ENCODE measurements at places on chromosomes 2 and 18.

DNA sequence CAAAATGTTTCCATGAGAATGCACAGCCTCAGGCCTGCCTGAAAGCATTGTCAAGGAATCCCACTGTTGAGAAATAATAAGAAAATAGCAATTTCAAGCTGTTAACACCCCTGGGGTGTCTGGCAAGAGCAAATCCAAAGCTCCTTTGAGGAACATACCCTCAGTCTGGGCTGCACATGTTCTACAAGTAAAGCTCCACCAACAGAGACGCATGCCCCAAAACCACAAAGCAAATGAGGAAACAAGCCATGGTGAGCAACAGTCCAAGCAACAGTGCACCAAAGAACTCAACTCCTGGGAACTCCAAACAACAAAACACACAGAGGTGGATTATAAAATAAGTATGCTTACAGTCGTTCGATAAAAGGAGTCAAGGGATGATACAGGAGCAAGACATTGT, 40.3 kb downstream of the CYP27C1 start:
- DNase-seq, result no peak

GRCh38 chr2:220034426-220035130, 407.1 kb downstream of the SLC4A3 start:
- DNase-seq, result no peak

GRCh38 chr2:46001290-46001689, 295.9 kb upstream of the EPAS1 start:
- no peak for DNase-seq

DNA sequence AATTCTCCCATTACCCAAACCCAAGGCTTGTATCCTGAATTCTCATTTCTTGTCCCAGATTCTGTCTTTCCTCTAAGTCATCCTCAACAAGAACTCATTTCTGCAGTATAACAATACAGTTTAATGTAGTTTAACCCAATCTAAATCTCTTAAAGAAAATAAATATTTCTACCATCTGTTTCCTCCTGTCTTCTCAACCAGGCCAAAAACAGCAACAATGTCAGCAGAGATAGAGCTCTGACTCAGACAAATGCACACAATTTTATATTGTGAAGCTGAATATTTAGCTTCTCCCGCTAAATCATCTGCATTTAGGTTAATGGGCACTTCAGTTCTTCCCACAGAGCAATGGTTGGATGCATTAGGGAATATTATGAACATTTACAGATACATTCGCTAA, 35.7 kb upstream of the KYNU start:
- DNase-seq, result no peak

- no peak for DNase-seq
Observed at GRCh38 chr2:170502361-170503130, 212.6 kb upstream of the SP5 start.

DNA sequence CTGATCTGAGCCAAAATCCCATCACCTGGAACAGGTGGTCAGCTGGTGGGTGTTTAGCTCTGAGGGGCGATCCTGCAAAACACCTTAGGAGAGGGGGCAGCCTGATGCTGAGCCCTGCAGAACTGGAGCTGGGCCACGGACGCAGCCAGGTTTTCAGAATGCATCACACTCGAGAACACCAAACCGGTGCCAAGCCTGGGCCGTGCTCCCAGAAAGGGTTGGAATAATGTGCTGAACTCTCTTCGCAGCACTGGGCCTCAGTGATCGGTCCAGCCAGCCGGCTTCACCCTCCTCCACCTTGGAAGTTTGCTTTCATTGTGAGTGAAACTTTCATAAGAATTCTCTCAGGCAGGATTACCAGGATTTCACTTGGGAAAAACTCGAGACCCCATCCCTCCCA, 56.5 kb upstream of the TTC39C start:
- DNase-seq, result no peak

GRCh38 chr2:88807237-88807962, 115.9 kb downstream of the RPIA start:
- DNase-seq, result no peak

- DNase-seq, result peak; percentile 67
Observed at GRCh38 chr2:231925303-231926179, 655 bp downstream of the NPPC start.

DNA sequence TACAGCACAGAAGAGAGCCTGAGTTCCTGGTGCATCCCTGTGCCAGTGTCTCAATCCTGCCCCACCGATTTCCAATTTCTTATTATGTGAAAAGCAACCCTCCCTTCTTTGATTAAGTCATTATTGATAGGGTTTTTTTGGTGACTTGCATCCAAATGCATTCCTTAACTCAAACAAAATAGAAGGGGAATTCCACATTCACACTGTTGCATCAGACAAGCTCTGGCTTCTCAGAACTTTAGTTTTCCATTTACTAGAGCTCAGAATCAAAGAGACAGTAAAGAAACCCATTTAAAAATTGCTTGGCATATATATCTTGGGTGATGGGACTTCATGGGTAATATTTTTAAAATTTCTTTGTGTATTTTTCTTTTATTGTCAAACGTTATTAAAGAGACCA, 13.8 kb upstream of the TMEM200C start:
- DNase-seq, result no peak

- DNase-seq, result no peak
Observed at GRCh38 chr2:105324101-105324500, 5.4 kb downstream of the TGFBRAP1 start.

DNA sequence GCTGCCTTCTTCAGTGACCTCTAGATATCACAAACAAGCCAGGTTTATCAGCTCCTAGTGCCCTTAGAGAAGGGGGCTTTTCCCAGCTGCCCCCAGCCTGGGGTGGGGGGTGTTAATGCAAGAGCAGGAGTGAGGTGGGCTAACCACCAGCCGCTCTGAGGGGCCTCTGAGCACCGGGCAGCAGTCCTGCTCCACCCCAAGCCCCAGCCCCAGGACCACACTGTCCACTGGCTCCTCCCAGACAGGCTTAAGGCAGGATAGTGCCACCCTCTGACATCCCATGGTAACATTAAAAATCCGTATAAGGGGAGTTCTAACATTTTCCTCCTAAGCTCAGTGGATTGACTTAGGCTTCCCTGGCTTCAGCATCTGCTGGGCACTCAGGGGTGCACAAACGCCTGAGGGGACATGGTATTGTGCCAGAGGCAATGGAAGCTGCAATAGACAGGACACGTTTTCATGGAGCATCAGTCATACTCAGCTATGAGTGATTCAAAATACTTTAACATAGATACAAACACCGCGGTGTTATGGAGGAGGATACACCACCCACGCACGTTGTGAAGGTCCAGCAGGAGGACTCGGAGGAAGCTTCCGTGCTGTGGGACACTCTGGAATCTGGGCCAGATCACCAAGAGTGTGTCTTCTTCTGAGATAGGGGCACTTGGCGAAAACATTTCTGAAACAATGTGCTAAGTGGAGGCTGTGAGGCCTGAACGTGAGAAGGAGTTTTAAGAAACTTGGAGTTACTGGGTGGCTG, 112.7 kb upstream of the EPC2 start:
- DNase-seq, result no peak

DNA sequence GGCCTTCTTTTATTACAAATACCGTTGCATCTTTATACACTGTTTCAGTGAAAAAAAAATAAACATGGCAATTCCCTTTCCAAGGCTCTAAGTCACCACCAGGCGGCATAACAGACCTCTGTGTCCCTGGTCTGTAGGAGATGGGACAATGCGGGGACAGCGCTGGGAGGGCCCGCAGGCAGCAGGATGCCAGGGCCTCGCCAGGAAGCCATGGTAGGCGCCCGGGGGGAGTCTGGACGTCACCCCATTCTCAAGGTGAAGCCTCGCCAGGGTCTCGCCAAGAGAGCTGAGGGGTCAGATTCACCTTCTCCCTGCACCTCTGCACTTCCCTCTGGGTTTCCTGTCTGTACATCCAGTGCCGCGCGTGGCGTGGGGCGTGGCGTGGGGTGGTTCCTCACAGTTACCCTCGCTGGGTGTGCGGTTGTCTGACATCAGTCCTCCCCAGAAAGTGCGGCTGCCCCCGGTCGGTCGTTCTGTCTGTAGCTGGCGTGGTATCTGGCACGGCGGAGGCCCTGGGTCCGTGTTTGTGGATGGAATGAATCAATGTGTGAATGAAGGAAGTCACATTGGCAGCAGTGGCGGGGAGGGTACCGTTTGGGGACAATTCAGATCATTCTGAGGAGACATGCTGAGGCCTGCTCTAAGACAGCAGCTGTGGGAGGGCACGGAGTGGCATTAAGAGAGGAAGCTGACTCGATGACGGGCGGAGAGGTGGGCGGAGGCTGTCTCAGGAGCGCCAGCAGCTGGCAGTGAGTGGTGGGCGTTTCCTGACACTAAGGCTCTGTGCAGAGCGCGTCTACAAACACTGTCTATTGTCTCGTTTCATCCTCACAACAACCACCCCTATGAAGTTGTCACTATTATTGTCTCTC, 46.0 kb downstream of the LRRFIP1 start:
- DNase-seq, result peak; percentile 62

GRCh38 chr2:240189686-240190085, 49.2 kb upstream of the OTOS start:
- no peak for DNase-seq

DNA sequence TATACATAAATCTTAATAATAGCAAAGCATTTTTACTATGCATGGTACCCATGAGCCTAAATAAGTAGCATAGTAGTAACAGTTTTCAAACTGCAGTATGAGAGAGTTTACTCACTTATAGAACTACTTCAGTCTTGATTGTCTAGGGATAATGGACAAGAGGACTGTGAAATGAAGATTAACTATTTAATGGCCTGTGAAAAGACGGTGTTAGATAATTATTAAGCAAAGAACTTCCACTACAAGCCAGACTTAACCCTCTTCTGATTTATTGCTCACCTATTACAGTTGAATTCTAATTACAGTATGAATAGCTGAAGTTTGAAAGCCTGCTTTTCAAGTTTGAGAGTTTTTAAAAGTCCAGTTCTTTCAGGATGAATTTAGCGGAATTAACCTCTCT, 18.9 kb downstream of the PIK3C3 start:
- no peak for DNase-seq

DNA sequence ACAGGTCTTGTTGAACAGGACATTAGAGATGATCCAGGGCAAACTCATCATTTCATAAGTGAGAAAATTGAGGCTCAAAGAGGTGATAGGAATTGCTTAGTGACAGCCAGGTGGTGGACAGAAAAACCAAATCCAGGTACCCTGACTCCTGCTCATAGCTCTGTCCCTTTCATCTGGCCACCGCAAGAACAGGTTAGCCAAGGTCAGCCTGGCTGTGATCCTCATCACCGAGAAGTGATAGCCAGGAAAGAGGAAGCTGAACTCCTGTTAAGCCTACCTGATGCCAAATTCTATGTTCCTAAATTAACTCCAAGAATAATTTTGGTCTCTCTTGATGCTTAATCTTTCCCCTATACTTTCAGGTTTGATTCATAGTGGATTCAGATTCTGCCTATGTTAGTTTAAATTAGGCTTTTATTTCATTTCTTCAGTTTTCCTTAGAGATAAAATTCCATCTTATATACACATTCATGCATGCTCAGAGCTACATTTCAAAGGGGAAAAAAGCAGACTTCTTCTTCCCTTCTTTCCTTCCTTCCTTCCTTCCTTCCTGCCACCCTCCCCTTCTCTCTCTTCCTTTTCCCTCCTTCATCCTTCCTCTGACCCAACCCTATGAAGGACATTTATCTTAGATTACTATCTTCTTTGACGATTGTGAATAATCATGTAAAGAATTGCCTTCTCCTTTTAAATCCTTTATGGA, 17.3 kb upstream of the CRIM1 start:
- no peak for DNase-seq

- DNase-seq, result no peak
Observed at GRCh38 chr2:120904830-120905234, 169.2 kb downstream of the GLI2 start.

DNA sequence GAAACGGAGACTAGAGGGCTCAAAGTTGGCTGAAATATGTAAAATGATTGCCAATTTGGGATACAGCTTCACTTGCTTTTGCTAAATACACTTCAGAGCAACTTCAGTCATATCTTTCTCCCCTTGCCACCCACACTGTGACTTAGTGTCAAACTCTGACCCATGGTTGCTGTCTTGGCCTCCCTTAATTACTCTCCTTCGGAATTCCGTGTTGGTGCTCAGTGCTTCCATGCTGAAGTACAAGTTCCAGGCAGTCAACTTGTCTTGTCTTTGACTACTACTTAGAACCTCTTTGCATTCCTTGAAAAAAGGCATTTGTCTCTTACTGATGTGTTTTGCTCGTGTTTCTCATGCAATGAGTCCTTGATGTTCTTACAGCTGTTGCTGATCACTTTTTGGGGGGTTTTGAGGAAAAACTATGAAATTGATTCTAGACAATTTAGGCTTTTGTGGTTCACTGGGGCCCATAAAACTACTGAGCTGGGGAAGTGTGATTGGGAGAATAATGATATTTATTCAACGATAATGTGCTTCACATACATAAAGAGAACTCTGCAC, 146.0 kb downstream of the UBE2E3 start:
- no peak for DNase-seq

- no peak for DNase-seq
Observed at GRCh38 chr18:1796636-1797035, 774.7 kb downstream of the METTL4 start.

DNA sequence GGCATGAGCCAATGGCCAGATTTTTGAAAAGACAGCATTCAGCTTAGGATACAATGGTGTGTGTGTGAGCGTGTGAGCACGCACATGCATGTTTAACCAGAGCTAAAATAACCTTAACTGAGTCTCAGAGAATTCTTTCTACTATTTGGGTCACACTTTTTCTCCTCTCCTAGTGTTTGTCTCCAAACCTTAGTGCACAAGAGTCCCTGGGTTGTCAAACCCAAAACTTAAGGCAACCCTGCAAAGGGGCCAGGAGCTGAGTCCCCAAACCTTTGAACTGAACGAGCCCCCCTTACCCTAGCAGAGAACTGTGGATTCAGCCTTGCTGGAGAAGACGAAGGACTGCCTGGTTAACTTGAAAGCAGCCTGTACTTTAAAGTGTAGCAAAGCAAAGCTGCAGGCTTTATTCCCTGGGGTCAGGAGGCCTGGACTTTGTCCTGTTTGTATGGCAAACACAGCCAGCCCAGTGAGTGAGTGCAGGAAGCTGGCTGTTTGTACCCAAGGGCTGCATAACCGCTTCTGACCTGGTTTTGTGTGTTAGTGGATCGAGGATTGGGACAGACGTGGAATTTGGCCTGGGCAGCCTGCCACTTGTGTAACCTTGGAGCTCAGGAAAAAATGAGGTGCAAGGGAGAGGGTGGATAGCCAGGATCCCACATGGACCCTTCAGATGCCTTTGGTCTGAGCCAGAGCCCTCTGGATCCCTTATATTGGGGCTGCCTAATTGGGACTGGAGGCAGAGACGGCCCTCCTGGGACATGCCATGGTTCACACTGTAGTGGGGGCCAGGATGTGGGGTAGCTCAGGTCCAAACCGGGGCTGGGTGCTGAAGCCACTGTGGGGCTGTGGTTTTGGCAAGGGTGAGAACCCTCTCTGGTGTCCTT, 6.4 kb upstream of the PSMD1 start:
- DNase-seq, result no peak

GRCh38 chr2:215654148-215654819, 218.4 kb upstream of the FN1 start:
- no peak for DNase-seq
